ENCODE measurements at places on chromosomes 1 and 21.

DNA sequence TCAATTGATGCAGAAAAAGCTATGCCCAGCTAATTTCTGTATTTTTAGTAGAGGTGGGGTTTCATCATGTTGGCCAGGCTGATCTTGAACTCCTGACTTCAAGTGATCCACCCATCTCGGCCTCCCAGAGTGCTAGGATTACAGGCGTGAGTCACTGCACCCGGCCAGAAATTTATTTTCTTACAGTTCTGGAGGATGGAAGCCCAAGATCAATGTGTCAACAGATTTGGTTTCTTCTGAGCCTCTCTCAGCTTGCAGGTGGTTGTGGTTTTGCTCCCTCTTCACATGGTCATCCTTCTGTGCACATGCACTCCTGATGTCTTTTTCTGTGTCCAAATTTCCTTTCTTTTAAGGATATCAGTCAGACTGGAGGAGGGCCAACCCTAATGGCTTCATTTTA lies 35.6 kb downstream of the SHCBP1L start:
- no peak for DNase-seq

DNA sequence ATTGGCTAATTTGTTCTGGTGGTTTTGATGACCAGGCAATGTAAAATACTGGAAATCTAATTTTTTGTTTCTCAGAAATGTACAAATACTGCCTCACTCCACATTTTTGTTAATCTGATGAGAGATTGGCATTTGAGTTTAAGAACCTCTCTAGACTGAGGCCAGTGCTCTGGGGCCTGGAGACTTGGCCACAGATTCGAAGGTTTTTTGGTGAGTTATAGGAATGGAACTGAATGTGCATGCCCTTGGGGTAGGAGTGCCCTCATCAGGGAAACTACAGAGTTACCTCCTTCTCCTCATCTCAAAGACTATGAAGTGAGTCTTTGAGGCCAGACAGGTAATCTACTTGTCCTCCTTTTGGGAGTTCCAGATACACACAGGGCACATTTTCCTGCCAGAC lies 347.9 kb downstream of the LTN1 start:
- DNase-seq: no peak

GRCh38 chr1:70887936-70888335 lies 159.7 kb downstream of the PTGER3 start:
- no peak for DNase-seq

DNA sequence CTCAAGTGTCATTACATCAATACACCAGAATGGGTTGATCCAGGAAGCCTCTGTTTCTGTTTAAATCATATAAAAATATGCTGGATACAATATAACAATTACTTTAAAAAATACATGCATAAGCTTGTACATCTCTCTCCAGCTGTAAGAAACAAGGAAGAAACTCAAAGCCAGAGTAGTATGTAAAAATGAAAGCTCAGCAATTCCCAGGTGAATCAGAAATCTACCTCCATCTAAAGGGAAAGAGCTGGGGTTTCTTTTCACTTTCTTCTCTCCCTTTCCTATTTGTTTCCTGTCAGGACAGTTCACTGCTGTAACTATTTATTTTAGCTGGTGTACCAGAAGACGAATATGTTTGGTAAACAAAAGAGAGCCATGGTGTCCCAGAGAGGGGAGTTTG lies 301.0 kb upstream of the C1orf87 start:
- DNase-seq: no peak

DNA sequence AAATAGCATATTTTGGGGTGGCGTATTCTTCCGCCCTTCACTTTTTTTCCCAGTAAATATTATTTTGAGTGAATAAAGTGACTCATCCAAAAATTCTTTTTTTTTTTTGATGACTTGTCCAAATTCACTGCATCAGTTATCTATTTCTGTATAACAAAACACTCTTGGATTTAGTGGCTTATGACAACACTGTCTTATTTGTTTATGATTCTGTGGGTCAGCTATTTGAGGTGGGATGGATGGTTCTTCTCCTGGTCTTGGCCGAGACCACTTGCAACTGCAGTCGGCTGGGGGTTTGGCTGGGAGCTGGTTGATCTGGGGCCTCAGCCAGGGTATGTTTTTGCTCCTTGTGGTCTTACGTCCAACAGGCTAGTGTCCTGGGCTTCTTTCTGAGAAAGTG lies 39.9 kb upstream of the SRSF10 start:
- DNase-seq: no peak

DNA sequence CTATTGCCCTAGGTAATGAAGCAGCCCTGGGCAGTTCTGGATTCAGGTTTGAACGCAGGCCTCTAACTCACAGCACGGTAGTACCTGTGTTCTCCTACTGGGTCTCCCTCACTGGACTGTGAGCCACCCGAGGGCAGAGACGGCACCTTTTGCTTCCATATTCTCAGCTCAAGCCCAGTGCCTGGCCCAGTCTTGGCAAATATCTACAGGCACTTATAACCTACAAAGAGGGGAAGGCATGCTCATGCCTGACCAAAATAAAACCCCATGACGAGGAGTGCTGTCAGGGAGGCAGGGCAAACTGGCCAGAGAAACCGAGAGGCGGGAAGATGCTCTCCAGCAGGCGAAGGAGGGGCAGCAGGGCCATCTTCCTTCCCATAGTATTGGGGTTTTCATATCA lies 91.1 kb downstream of the DDX20 start:
- no peak for DNase-seq

GRCh38 chr1:205188596-205188995 lies 22.9 kb downstream of the DSTYK start:
- DNase-seq: no peak

DNA sequence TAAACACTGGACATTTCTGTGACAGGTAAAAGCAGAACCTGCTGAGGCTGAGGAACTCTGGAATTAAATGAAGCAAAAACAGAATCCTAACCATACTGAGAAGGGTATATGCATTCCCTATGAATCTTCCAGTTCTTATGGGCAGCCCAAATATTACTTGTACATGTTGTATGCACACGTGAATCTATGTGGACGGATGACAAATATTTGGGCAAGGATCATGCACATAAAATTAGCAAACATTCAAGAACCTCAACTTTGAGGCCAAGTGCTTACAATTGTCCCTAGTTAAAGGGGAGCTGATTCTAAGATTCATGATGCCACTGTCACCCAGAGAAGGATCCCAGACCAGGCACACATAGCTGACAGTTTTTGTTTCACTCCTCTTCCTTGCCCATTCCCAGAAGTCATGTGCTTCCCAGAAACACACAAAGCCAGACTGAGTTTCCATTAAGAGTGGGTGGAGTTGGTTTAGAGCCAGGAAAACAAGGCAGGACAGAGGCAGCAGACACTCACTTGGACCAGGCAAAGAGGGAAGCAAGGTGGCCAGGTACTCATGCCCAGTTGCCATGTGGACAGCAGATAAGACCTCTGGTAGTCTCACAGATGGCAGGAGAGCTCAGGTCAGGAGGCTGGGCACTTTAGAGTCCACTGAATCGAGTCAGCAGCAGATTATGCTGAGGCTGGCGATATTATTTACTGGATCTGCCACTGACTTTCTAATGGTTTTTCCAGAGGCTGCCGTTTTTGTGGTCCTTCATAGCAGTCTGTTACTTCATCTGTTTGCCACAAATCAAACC lies 25.6 kb downstream of the AK2 start:
- DNase-seq: no peak

DNA sequence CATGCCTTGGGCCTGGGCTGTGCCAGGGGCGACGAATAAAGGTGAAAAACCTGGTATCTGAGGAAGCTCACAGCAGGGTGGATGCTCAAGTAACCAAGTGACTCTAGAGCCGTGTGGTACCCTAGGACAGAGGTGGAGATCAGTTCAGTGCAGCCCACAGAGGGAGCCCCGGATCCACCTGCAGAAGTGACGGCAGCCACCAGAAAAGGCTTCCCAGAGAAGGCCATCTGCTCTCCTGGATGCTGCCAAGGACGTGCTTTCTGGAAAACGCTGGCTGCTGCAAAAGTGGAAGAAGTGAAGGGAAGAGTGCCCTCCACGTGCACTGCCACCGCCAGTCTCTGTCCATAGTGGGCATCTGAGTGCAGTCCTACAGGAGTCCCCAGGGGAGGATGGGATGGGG lies 27.7 kb downstream of the TMCO4 start:
- no peak for DNase-seq
